ENCODE measurements at places on chromosomes 12 and 14. TPM values are rescaled to one million over a fixed set of nuclear protein-coding genes. Genes with fewer than 3 reads are reported as not detected.

SMCO3 gene
- polyA plus RNA-seq, result not detected

HOXC9 gene
- not detected for polyA plus RNA-seq

GRCh38 chr12:66900616-66901015 is 221.7 kb upstream of the GRIP1 start:
- H3K27me3 ChIP-seq, result no peaks in the 10 kb centered on the region
- H3K36me3 ChIP-seq, result no peaks in the 10 kb centered on the region
- no peak for DNase-seq

DNA sequence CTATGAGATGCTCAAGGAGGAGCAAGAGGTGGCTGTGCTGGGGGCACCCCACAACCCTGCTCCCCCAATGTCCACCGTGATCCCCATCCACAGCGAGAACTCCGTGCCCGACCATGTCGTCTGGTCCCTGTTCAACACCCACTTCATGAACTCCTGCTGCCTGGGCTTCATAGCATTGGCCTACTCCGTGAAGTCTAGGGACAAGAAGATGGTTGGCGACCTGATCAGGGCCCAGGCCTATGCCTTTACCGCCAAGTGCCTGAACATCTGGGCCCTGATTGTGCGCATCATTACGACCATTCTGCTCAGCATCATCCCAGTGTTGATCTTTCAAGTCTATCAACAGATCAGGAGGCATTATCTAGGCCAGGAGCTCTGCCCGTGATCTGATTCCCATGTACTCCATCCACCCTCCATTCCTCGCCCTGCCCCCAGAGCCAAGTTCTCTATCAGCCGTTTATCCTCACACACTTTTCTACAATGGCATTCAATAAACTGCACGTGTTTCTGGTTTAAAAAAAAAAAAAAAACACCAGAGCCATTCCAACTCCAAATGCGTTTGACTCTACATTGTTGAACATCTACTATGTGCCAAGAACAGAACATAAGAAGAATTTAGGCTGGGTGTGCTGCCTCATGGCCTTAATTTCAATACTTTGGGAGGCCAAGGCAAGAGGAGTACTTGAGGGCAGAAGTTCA is 17.5 kb downstream of the ATXN2 start:
- H3K27ac ChIP-seq, result no peak overlapping the region
- peaks cover 5% of the 10 kb centered on the region for H3K36me3 ChIP-seq
- no peaks in the 10 kb centered on the region for H3K27me3 ChIP-seq
- no peak overlapping the region for H3K4me3 ChIP-seq
- no peak for DNase-seq

GRCh38 chr12:49969651-49970429 is 2.9 kb upstream of the AQP6 start:
- no peak overlapping the region for H3K27ac ChIP-seq
- H3K27me3 ChIP-seq, result no peaks in the 10 kb centered on the region
- no peaks in the 10 kb centered on the region for H3K36me3 ChIP-seq
- no peaks in the 10 kb centered on the region for H3K4me1 ChIP-seq

GRCh38 chr14:63747846-63748245 is 20.0 kb upstream of the SGPP1 start:
- DNase-seq, result no peak
- H3K27me3 ChIP-seq, result no peaks in the 10 kb centered on the region
- no peaks in the 10 kb centered on the region for H3K36me3 ChIP-seq
- no peak overlapping the region for H3K27ac ChIP-seq
- H3K4me1 ChIP-seq, result no peaks in the 10 kb centered on the region

DNA sequence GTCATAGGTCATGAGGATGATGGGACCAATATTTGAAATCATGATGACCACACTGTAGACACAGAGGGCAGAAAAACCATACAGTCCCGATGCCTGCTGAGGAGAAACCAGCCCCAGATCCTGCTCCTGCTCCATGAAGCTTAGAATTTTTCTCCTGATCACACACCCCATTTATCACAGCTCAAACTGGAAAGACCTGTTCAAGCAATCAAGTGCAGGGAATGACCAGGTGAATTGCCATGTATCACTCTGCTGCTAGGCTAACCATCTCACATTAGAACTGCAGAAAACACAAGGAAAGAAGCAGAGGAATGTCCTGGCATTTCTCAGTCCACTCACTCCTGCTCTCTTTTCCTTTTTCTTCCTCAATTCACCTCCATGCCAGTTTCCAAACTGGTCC is 18.1 kb downstream of the MANSC1 start:
- peaks cover 18% of the 10 kb centered on the region for H3K4me1 ChIP-seq
- no peaks in the 10 kb centered on the region for H3K27me3 ChIP-seq
- H3K36me3 ChIP-seq, result no peaks in the 10 kb centered on the region
- H3K27ac ChIP-seq, result no peak overlapping the region
- DNase-seq, result no peak
- no peak overlapping the region for H3K4me3 ChIP-seq

GRCh38 chr14:104953097-104953496 is 25.1 kb downstream of the AHNAK2 start:
- no peak for DNase-seq
- no peak overlapping the region for H3K27ac ChIP-seq
- H3K4me3 ChIP-seq, result no peak overlapping the region
- no peaks in the 10 kb centered on the region for H3K27me3 ChIP-seq

Data from naive thymus-derived CD4-positive, alpha-beta T cell (primary cell).